Activated T-helper 1 cell treated with Interleukin-2 at 50 U/mL for 16 hours (primary cell): ENCODE measurements at places on chromosomes 3 and 15.

GRCh38 chr15:97995881-97996603 is 35.5 kb downstream of the ARRDC4 start:
- DNase-seq: no peak

GRCh38 chr3:31172336-31172735 is 277.9 kb upstream of the GADL1 start:
- DNase-seq: no peak

DNA sequence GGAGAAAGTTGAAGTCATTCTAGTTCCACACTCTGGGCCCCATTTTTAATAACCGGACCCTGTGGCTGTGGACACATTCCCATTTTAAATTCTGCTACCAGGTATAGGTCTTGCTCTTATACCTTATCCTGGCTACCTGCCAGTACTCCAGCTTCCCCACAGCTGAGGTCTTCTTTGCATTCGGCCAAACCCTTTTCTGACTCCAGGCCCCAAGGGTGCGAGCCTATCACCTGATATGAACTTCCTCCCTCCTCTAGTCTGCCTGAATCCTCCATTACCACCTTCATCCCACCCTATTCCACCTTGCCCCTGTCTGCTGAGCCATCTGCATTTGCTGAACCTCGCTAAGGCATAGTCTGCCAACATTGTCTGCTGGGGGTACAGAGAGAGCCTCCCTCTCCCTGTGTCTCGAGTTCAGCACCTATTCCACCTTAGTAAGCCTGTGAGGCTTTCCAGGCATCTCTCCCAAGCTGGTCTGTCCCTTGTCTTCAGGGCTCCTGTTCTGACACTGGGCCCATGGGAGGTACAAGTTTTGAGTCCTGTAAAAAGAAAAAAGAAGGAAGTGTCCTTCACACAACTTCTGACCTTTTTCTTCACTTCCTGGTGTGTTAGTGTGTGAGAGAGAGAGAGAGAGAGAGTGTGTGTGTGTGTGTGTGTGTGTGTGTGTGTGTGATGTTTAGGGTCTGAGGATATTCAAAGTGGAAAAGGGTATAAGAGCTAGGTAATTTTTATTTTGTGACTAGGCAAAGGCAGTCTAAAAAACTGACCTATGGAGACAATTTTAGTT is 27.0 kb downstream of the PDE8A start:
- DNase-seq: no peak

DNA sequence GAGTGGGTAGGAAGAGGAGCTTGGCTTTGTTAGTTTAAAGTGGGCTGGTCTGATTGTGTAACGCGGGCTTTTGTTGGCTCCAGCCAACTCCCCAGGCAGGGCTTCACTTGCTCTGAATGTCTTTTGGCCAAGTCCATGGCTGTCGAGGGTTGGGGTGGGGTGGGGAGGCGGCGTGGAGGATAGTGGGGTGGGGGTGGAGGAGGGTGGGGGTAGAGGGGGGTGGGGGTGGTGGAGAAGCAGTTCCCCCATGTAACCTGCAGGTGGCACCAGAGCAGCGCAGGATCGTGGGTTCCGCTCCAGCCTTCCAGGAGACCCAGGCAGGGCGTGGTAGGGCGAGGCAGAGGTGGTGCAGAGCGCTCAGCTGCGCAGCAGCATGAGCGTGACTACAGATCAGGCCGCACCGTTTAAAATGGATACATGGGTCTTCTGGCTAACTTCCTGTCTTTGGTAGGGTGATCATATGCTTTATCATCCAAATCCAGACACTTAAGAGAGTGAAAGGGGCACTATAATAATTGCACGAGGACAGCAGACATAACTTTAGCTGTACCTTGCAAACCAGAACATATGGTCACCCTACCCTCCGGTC is 28.3 kb downstream of the GOLGA6A start:
- peak; percentile 45 for DNase-seq

DNA sequence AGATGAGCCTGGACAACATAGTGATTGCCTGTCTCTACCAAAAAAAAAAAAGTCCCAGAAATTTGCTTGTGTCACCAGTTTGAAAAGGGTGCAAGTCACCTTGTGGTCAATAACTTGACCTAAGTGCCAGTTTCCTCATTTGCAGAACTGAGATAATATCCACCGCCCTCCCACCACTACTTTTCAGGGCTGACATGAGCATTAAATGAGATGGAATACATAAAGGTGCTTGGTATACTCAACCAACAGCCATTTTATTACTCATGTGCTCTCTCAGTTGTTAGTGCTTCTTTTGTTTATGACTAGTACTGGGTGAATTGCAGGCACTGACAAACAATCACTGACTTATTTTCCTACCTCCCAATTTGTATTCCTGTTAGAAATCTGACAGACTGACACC is 340.5 kb upstream of the SATB1 start:
- DNase-seq: no peak

DNA sequence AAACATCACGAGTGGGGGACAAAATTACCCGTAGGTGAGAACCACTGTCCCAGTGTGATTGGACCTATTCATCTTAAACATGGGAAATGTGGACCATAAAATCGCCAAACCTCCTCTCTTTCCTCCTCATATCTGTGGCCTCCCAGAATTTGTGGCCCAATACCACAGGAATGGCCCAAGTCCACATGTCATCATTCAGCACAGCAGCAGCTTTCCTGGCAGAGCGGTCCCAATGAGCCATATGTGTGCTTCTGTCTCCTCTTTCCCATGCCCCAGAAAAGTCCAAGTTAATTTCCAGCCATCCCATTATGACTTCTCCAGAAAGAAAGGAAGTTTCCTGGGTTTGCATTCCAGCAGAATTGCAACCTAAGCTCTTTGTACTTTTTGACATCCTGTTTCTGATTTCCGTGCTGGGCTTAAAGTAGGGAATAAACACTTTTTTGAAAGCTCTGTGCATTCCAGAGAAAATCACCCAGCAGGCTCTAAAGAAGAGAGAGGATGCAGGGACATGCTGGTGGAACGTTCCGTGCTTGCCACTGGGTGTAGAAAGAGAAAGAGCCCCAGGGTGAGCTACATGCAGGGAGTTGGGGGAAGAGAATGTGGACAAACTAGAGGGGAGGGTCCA is 259.4 kb upstream of the PROK2 start:
- no peak for DNase-seq

DNA sequence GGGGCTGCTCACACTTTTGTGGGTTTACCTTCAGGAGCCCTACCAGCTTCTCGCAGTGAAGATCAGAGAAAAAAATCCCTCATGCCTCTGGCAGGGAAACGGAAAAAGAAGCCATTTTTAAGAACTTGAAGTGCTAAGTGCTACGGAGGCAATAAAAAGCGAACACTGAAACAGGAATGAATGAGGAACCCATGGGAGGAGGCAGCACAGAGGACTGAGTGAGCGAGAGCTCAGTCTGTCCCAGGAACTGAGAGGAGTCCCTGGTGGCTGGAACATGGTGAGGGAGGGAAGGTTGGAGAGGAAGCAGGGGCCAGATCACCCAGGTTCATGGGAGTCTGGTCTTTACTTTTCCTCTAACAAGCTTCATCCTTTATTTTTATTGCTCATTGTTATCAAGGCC is 228.1 kb upstream of the PROK2 start:
- no peak for DNase-seq

- no peak for DNase-seq
Observed at GRCh38 chr3:138928727-138929372, 18.1 kb downstream of the FOXL2 start.

GRCh38 chr3:110731148-110731547 is 340.5 kb upstream of the NECTIN3 start:
- no peak for DNase-seq

DNA sequence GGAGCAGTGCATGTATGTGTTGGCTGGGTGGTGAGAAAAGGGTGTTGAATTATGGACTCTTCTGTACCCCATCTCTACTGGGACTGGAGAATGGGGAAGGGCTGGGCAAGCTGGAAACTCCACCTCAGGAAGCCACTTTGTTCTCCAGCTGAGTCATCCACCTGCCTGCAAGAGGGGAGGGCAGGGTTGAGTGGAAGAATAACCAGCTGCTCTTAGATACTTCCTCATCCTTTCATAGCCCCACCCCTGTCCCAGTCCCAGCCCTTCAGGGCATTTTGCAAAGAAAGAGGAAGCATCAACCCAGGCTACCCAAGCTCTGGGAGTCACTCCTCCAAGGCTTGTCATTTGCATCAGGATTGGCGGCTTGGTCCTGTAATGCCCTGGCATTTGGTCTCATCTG is 33.1 kb downstream of the RAB11A start:
- no peak for DNase-seq

DNA sequence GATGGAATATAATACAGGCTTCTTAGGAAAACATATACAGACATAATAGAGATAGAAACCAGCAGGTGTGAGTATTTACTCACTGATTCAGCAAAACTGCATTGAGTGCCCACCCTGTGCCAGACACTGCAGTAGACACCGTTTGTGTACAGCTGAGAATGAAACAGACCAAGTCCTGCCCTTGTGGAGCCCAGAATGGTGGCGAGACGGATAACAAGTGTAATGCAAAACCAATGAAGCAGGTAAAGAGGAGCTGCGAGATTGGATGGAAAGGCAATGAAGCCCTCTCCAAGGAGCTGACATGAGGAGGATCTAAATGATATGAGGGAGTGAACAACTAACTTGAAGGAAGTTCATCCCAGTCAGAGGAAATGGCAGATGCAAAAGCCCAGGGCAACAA is 256.4 kb downstream of the MEX3B start:
- no peak for DNase-seq

GRCh38 chr15:59918994-59919951 is 84.8 kb upstream of the FOXB1 start:
- DNase-seq: no peak

DNA sequence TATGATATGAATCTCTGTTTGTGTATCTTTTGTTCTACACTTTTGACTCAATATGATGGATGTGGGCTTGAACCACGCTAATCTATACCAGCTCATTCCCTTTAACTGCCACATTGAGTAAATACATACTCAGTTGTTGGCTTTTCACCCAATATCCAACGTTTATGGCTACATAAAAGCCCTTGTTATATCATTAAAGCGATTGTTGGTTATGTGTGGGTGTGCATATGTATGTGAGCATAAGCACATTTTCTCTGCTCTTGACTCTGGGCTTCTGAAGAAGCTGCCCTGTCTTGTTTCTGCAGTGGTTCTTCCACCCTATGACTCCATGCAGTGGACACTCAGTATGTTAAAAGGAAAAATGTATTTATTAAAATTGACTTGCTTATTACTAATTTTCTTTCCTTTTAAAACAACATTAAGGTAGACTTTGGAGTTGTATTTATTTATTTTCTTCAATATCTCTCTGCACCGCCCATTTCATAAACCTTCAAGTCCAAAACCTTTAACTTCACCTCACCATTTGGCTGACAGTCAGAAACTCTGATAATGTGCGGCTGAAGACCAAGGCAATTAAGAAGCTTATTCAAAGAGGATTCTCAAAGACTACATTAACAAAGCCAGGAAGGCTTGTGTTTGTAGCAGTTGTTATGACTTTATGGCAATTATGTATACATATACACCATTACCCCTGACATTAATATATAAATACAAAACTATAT is 156.1 kb downstream of the THRB start:
- DNase-seq: no peak

DNA sequence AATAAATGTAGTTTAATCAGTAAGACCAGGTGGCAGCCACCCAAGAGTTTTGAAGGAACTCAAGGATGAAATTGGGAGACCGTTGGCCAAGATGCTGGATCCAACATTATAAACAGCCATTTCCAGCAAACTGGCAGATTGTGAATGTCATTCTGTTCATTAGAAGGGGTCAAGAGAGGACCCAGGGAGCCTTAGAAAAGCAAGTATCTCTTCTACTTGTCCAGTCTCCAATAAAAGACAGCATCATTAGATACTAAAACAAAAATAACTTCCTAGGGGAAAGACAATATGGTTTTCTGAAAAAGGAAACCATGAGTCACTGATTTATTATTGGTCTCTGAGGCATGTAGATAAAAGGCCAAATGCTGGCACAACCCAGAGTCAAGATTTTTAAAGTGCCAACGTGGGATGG is 67.9 kb downstream of the GADL1 start:
- no peak for DNase-seq

DNA sequence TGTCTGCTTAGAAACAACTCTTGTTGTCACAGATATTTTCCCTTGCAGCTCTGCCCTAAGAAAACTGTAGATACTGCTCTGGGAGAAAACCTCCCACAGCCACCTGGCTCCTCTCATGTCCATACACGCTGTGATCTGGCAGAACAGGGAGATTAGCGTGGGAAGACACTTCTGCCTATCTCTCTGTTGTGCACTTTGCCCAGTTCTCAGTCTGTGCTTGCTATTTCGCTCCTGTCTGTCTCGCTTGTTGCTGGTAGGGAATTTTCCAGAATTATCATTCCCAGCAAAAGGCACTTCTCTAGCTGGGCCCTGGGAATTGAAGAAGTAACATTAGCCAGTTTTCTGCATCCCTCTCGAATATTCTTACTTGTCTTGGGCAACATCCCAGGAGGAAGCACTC is 8.1 kb upstream of the GATM start:
- DNase-seq: no peak

DNA sequence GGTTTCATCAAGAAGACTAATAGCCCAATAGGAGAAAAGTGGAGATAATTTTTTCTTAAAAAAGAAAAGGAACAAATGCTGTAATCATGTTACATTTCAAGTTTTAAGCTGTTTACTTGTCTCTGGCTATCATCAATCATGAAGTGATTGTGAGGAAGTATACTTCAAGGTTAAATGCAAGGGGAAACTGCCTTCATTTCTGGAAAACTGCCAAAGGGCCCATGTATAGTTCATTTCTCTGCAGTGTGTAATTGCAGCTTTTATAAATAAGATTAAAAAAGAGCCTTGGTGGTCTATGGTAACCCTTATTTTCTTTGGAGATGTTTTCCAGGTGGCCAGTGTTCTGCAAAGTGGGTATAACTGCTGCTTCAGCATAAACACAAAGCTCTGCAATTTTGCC is 101.9 kb downstream of the GRM7 start:
- no peak for DNase-seq

DNA sequence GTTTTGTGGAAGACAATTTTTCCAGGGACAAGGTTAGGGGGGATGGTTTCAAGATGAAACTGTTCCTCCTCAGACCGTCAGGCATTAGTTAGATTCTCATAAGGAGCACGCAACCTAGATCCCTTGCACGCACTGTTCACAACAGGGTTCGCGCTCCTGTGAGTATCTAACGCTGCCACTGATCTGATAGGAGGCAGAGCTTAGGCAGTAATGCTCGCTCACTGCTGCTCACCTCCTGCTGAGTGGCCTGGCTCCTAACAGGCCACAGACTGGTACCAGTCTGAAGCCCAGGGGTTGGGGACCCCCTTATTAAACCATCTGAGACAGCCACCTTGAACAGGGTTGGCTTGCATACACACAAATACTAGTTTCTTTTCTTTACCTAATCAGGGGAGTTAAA is 13.5 kb upstream of the IMPG2 start:
- DNase-seq: no peak

DNA sequence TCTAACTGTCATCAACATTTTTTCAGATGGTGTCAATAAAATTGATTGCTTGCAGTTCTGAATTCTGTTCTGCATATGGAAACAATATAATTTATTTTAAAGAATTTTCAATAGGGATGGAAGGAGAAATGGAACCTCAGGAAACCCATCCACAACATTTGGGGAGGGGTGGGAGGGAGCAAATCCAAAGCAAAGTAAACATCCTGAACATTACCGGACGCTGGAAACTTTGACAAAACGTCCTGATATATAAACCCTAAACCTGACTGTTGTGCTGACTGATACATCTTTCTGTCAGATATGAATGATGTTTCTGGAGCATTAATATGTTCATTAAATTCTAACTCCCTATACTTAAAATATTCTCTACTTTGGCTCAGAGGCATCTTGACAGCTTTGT is 479.0 kb downstream of the FOXP1 start:
- no peak for DNase-seq
